Articular chondrocyte of knee joint (primary cell): ENCODE measurements at places on chromosomes 3 and 15. TPM values are rescaled to one million over a fixed set of nuclear protein-coding genes. Genes with fewer than 3 reads are reported as not detected.

ADAMTS17 gene
- total RNA-seq = 3.7 and 5.0 TPM in 2 replicates

REC114 gene
- total RNA-seq = not detected in 2 replicates

GOLGA8J gene
- 0.22 and 0.52 TPM in 2 replicates for total RNA-seq

HYAL1 gene
- total RNA-seq = 14.5 and 15.5 TPM in 2 replicates

EPHB1 gene
- total RNA-seq = 0.52 and 0.54 TPM in 2 replicates

SCN11A gene
- total RNA-seq = 0.11 and 0.13 TPM in 2 replicates

AP3B2 gene
- total RNA-seq = 1.0 and 1.4 TPM in 2 replicates

C3orf20 gene
- 0.13 and 0.22 TPM in 2 replicates for total RNA-seq

DISP2 gene
- 0.11 and 0.13 TPM in 2 replicates for total RNA-seq

FEZF2 gene
- not detected in 2 replicates for total RNA-seq

LMOD3 gene
- 0.22 and 0.39 TPM in 2 replicates for total RNA-seq

ZMYND10 gene
- total RNA-seq = 2.0 and 4.2 TPM in 2 replicates

PRR23B gene
- not detected in 2 replicates for total RNA-seq

DLEC1 gene
- total RNA-seq = 0.26 and 0.54 TPM in 2 replicates

TOP2B gene
- total RNA-seq = 110 and 120 TPM in 2 replicates

TRH gene
- 0.11 and 0.13 TPM in 2 replicates for total RNA-seq

CSPG4 gene
- 144 and 158 TPM in 2 replicates for total RNA-seq

SOX2 gene
- total RNA-seq = not detected in 2 replicates

AGBL1 gene
- under 0.01 TPM in 1 of 2 replicates, not detected in the other for total RNA-seq

GOLGA6L4 gene
- total RNA-seq = 1.4 and 1.8 TPM in 2 replicates

PAK6 gene
- total RNA-seq = not detected in 2 replicates

CYP1A1 gene
- total RNA-seq = 0.32 TPM in 1 of 2 replicates, not detected in the other

CASR gene
- total RNA-seq = not detected in 2 replicates

FAM240A gene
- total RNA-seq = 0.65 and 3.0 TPM in 2 replicates

NR2C2 gene
- 37.1 and 39.7 TPM in 2 replicates for total RNA-seq

GOLGA8R gene
- 2.7 and 4.1 TPM in 2 replicates for total RNA-seq

ECE2 gene
- total RNA-seq = not detected in 2 replicates

RETNLB gene
- not detected in 2 replicates for total RNA-seq

SKOR1 gene
- total RNA-seq = 0.11 and 0.13 TPM in 2 replicates

GPR149 gene
- total RNA-seq = not detected in 2 replicates

IQSEC1 gene
- total RNA-seq = 40.9 and 47.6 TPM in 2 replicates

SLC27A2 gene
- under 0.01 and 0.11 TPM in 2 replicates for total RNA-seq

MKRN3 gene
- total RNA-seq = not detected in 2 replicates

PLSCR2 gene
- 0.54 TPM in 1 of 2 replicates, not detected in the other for total RNA-seq

SLC28A2 gene
- total RNA-seq = not detected in 2 replicates

COLQ gene
- 0.97 and 1.0 TPM in 2 replicates for total RNA-seq

GPR27 gene
- 0.65 and 0.86 TPM in 2 replicates for total RNA-seq

WDR93 gene
- total RNA-seq = 0.26 and 0.32 TPM in 2 replicates

RPP25 gene
- 4.0 and 8.1 TPM in 2 replicates for total RNA-seq
